ENCODE measurements at places on chromosomes 3 and 15. TPM values are rescaled to one million over a fixed set of nuclear protein-coding genes. Genes with fewer than 3 reads are reported as not detected.

Gene NMNAT3
- 17.2 TPM for total RNA-seq

Gene CPNE9
- not detected for total RNA-seq

Gene NSMCE3
- total RNA-seq: 7.1 TPM

Gene FBXW12
- total RNA-seq: not detected

Gene THRB
- 25.2 TPM for total RNA-seq

Data from gastrocnemius medialis (tissue), 4 donors.